Stimulated activated CD8-positive, alpha-beta memory T cell treated with anti-CD3 and anti-CD28 coated beads, Interleukin-2, amount 100 ng/mL, for 1 hour (primary cell): ENCODE measurements at places on chromosomes 12 and 14.

DNA sequence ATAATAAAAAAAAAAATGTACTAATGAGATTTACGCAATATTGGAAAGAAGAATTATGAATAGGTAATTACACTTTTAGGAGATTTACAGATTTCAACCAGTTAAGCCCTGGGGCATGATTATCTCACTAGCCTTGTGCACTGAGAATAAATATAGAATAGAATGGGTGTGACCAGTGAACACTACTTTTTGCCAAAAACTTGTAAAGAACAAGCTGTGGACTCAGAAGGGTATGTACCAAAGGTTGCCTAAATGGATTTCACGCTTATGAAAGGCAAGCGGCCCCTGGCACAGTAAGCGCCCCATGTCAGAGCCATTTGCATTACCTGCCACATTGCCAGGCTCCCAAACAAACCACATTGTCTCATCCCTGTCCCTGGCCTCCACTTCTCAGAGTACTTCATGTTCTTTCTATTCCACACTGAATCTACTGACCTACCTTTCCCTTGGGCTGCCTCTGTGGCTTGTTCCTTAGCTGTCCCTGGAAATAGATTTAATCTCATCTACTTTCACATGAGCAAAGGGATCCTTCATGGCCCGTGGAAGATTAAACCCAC is 170.6 kb upstream of the DIO2 start:
- no peak for DNase-seq

GRCh38 chr12:94620621-94621020 is 29.7 kb downstream of the TMCC3 start:
- DNase-seq: no peak

GRCh38 chr12:25829192-25829591 is 129.3 kb upstream of the RASSF8 start:
- no peak for DNase-seq

DNA sequence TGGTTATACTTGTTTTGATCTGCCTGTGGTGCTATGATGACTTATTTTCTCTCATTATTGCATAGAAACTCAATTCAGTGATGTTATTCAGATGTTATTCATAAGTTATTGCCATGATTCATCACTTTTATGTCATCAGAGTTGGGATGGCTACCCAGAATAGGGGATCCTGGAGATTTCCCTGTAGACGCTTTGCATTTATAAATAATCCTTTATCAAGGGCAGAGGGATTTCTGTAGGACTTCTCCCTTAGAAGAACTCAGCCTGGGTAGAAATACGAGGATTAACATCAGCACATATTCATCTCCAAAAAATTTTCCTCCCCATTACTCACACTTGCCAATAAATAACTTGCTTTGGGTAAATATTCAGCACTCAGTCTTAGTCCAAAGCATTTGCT is 4.9 kb downstream of the GPRC5A start:
- no peak for DNase-seq

- DNase-seq: no peak
These were observed 16.0 kb upstream of the CDK17 start for GRCh38 chr12:96416033-96416799.

DNA sequence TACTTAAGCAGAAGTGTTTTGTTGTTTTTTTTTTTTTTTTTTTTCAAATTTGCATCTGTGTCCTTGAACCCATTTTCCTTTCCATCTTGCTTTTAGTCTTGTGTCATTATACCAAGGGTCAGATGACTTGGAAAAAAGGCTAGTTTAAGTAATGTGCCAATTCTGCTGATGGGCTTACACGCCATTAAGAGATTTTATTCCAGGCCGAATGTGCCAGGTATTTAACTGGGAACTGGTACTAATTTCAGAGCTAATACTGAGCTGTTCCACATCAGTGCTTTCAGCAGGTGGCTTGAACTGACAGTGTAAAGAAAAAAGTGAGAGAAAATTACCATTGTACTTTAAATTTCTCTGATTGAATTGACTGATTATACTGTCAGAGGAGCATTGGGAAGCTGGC is 224.9 kb downstream of the NPAS3 start:
- no peak for DNase-seq

GRCh38 chr14:23702656-23703426 is 66.7 kb downstream of the DHRS2 start:
- DNase-seq: no peak

DNA sequence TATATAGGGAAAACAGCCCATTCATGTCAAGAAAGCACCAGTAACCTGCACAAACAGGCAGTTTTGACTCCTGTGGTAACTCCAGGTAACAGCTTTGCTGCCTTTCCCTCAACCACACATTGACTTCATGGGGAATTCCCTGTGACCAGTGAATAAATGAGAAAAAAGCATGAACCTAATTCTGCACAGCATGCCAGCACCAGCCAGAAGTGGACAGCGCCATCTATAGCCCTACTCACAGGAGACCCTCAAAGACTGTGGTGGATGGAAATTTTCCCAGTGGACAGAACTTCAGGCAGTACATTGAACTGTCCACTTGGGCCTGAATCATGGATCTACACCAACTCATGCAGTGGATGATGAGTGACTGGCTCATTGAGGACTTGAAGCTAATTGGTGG is 152.1 kb downstream of the SLC8A3 start:
- DNase-seq: no peak

- peak; percentile 8 for DNase-seq
These were observed 62.9 kb upstream of the NID2 start for GRCh38 chr14:52131640-52132320.

DNA sequence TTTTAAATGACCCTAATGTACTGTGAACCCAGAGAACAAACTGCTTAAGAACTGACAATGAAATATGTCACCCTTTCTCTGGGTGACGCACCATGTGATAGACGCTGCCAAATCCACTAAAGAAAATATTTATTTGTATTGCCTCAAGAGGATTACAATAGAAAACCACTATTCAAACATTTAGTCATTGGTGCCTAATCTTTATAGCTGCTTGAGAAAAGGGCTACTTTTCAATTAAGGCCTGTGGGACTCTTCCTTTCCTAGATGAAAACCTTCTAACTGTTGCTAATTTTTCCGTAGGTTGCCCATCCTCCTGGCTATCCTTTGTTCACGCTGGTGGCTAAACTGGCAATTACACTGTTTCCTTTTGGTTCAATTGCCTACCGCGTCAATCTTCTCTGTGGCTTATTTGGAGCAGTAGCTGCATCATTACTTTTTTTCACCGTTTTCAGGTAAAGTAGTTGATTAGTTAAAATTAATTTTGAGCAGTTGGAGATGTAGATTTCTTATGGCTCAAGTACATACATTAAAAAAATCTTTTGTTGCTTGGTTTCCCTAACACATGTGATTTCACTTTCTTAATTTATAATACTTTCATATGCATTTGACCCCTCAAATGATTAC is 6.0 kb downstream of the TMEM260 start:
- no peak for DNase-seq

- DNase-seq: peak; percentile 69
These were observed 37.1 kb upstream of the FOXJ2 start for GRCh38 chr12:7995266-7995963.

GRCh38 chr12:119786539-119786938 is 90.6 kb downstream of the CIT start:
- no peak for DNase-seq

DNA sequence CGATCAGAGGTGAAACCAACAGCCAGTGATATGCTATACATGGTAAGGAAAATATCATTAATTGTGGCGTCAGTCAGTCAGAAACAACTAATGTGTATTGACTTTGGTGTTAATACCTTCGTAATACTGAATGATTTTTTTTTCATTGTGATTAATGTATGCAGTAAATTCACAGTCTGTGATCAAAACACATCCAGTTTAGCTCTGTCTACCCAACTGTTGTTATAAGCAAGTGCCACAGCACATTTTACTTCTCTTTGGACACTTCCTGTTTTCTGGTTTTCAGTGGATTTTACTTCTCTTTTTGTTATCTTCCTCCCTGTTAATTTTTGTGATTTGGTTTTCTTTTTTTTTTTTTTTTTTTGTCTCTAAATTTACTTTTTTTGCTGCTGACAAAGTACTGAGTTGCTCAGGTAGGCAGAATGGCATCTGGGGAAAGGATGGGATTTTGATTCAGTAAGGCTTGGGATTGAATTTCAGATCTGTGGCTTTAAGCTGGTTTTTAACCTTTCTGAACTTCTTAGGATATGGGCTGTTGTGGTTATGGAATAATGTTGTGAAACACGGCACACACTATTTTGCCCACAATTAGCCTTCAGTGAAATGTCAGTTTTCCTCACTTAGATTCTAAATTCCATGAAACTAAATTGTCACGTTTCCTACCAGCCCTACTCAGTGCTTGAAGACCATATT is 604 bp downstream of the GLIPR1 start:
- DNase-seq: no peak

DNA sequence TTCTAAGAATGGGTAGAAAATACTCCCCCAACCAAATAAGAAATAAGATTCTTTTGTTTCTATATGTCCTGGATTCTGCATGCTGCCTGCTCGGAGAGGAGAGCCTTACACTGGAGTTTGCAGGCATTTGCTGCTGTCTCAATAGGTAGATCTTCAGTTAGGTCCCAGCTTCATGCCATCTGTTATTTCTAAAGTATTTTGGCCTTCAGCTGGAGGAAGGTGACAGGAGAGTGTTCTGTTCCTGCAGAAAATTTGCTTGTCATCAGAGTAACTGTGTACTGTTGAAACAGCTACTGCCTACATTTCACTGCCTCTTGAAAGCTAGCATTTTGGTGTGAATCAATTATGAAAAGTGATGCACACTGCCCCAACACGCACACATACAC is 966.9 kb downstream of the NRXN3 start:
- DNase-seq: no peak

DNA sequence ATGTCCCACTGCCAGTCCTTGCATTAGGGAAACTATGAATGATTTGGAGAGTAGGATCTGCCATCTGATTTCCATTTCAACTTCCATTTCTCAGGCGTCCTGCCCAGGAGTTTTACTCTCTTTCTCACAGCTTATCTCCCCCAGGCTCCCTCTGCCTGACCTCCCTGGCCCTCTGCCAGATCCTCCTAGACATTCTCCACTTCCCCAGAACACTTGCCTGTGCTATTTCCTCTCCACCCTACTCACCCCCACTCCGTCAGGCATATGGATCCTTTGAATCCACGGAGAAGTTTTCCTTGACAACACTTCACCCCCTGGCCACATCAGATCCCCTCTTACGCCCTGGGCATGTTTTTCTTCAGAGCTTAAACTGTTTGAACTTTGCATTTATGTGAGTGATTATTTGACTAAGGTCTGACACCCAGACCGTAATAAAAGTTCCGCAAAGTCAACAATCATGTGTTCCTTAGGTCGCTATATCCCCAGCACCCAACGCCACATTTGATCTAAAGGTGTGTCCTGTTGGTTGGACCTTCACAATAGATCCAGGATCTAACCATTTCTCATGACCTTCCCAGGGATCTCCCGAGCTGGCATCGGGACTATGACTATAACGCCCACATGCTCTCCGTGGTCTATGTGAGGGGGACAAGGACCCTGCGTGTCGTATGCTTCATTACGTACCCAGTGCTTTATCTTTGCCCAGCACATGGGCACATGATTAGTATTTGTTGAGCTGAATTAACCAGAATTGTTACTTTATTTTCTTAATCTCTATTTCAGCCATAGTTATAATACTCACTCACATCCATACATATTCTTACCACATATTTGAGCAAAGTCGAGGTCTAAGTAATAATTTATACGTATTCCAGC is 255.8 kb upstream of the FOXN3 start:
- DNase-seq: no peak

DNA sequence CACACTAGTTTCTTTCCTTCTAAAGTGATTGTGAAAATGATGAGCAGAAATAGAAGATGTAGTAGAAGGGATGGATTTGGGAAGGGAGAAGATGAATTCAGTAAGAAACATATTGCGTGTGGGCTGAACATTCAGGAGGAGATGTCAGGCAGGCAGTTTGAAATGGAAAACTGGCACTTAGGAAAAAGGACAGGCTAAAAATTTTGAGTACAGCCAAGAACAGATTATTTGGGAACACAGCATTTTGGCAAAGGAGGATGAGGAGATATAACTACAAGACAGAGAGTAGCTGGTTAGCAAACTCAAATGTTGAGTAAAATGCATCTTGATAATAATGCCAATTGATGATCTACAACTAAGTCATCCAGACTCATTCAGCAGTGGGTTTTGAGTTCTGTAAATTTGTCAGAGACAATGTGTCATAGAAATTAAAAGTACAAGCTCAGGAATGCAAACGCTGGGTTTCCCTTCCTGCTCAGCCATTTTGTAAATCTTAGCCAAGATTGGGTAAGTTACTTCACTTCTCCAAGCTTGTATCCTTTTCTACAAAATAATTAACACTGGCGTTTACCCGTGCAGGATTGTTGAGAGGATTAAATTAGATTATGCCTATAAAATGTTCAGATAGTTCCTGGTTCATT is 255.0 kb downstream of the NAV3 start:
- no peak for DNase-seq

DNA sequence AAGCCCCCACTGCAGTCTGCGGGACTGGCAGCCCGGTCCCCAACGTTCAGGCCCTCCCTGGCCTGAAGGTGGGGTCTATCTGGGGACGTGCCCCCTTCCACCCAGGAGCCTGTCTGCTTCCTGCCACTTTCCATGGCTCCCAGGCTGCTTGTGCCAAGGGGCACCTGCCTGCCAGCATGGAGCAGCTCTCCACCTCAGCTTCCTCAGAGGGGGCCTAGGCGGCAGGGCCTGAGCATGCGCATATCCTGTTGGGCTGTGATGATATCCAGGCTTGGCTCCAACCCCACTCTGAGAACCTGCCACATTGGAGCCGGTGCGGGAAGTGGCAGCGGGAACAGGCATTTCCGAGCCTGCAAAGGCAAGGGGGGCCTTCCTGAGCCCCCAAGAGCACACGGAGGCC is 57.4 kb downstream of the FUT8 start:
- DNase-seq: no peak

GRCh38 chr12:75702477-75703093 is 191.2 kb upstream of the KRR1 start:
- DNase-seq: no peak

- no peak for DNase-seq
These were observed 107.9 kb upstream of the ESRRB start for GRCh38 chr14:76268047-76268431.

DNA sequence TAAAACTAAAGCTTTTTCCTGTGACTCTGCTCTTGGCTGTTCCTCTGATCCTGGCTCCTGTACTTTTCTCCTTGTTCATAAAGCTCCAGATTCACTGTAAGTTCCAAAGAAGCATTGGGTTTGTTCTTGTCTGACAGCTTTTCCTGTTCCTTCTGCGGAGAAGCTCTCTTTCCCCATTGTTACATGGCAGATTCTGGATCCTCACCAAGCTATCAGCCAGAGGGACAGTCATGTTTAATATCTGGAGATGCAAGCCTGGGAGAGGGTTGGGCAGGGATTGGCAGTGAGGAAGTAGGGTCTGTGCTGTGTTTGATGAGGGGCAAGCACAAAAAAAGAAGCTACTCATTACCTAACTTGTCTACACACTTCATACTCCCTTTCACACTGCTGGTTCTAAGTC is 107.9 kb downstream of the AKAP6 start:
- no peak for DNase-seq
